ENCODE measurements at places on chromosomes 1 and 21.

DNA sequence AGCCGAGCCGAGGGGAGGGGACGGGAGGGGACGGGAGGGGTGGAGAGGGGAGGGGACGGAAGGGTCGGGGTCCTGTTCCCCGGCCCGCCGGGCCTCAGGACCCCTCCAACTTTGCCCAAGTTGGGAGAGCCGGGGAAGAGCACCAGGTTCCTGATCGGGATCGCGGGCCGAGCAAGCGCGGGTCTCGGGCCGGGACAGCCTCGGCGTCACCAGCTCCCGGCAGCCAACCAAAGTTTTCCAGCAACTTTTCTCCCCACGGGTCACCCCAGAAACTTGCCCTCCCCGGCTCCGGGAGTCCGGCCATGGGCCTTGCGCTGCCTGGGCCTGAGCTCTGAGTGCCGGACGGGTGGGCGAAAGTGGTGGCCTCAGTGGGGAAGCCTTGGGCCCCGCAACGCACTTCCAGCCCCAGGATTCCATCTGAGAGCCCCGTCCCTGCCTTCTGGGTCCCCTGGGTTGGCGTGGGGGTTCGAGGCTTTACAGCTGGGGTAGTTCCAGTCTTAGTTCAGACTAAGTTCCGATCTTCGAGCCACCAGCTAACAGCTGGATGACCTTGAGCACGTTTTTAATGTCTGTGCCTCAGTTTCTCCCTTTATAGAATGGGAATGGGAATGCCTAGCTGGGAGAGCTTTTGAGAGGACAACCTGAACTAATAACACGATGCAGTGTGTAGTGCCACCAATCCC is 458 bp downstream of the ZC3H12A start:
- DNase-seq: no peak

GRCh38 chr1:162007466-162007865 is 16.2 kb downstream of the OLFML2B start:
- DNase-seq: no peak

DNA sequence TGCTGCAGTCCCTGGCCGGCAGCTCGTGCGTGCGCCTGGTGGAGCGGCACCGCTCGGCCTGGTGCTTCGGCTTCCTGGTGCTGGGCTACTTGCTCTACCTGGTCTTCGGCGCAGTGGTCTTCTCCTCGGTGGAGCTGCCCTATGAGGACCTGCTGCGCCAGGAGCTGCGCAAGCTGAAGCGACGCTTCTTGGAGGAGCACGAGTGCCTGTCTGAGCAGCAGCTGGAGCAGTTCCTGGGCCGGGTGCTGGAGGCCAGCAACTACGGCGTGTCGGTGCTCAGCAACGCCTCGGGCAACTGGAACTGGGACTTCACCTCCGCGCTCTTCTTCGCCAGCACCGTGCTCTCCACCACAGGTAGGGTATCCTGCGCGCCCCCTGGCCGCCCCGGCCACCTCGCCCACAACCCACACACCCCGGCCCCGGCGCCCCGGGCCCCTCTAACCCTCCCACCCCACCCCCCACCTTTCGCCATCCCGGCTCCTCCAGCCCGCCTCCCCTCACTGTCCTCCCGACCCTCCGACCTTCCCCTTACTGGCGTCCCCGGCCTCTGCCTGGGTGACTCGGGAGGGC is 352 bp downstream of the KCNK1 start:
- DNase-seq: no peak

GRCh38 chr21:45334591-45335081 is 46.9 kb upstream of the POFUT2 start:
- DNase-seq: no peak

GRCh38 chr1:9281071-9281827 is 11.4 kb upstream of the SPSB1 start:
- DNase-seq: no peak

- no peak for DNase-seq
These were observed 10.8 kb upstream of the ZBTB48 start for GRCh38 chr1:6569033-6569432.

DNA sequence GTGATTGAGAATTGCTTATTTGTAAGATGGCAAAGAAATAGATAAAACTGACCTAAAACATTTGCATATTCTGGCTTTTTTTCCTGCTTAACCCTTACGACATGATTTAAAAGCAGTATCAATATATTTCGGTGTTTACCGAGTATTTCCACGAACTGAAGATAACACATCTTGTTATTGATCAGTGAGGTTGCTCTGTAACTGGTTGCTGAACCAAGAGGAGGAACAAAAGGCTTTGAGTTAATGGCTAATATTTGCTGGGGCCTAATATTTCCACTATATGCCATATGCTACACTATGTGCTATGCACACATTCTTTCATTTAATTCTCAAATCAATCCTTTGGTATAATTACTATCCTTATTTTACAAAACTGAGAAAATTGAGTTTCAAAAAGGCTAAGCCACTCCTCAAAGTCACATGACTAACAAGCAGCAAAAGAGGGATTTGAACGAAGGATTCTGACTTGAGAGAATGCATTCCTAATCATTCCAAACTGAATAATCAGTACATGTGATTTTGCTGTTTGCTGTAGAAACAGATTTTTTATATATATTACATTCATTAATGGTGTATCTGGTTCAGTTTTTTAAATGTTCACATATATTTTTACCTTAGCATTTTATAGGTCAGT is 346.0 kb downstream of the USP25 start:
- no peak for DNase-seq

GRCh38 chr1:14055442-14056223 is 355.6 kb downstream of the PRDM2 start:
- no peak for DNase-seq

- no peak for DNase-seq
These were observed 722.6 kb downstream of the LRRIQ3 start for GRCh38 chr1:73475316-73475870.

DNA sequence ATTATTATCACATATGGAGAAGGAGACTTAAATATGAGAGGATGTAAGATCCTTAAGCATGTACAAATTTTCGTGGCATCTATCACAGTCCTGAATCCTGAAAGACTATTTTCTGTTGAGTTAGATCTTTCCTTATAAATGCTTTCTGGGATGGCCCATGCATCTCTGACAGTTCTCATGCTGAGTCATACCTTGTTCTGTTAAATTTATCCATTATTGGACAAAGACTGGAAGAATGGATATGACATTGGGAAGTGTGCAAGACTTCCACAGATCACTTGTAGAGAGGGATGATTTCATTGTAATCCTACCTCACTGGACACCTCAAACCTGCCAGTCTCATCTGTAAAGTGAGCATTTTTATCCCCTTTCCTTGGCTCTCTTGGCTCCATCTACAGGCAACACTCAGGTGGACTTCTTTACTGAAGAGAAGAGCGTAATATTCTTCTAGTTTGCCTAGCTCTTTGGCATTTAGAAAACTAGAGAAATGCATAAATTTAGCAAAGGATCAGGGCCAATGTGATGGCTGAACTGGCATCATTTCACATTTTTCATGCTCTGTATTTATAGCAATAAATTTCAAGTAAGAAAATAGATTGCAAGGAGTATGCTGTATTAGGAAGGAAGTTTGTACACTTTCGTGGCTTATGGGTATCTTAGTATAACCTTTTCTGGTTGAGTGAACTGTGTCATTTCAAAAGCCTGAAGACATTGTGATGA is 128.2 kb downstream of the NFIA start:
- no peak for DNase-seq

DNA sequence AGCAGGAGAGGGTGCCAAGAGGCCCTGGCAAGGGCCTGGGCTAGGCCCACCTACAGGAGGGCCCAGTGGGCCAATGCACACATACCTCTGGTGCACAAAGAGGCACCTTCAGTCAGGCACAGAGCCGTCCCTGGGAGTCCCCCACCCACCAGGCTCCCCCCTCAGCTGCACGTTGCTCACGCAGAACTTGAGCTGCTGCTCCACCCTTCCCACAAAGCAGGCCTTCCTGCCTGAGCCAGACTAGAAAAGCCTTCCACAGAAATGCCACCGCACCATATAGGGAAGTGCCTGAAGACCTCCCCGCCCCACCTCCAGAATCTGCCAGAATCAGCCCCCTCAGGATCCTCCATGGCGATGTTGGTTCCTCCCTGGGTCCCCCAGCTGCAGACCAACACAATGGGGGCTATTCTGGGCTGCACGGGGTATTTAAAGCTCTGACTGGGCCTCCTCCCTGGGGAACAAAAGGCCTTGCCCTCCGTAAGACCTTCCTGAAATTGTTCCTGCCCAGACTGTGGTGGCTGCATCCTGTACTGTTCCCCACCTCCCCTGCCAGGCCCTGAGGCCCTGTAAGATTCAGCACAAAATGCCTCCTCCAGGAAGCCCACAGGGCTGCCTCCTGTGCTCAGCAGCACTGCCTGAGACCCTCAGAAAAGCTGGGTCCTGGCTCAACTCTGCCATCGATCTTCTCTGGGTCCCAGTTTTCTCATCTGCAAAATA is 27.2 kb downstream of the HSPG2 start:
- DNase-seq: no peak
